HT-29 (cell line): ENCODE measurements at places on chromosomes 2 and 18.

DNA sequence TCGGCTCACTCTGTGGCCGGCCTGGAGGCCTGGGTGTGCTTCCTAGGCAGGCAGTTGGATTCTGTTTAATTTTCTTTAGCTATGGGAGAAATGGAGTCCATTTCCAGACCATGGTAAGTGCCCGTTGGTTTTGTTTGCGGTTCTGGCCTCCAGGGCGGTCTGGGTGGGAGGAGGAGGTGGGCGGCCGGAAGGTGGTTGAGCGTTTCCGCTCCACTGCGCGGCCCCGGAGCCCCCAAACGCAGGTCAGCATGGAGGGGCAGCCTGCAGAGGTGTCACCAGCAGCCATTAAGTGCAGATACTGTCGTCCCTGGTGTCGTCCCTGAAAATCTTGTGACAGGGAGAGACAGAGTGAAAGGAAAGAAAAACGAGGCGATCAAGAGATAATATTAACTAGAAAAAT is 303.9 kb downstream of the GBX2 start:
- no peak for DNase-seq

DNA sequence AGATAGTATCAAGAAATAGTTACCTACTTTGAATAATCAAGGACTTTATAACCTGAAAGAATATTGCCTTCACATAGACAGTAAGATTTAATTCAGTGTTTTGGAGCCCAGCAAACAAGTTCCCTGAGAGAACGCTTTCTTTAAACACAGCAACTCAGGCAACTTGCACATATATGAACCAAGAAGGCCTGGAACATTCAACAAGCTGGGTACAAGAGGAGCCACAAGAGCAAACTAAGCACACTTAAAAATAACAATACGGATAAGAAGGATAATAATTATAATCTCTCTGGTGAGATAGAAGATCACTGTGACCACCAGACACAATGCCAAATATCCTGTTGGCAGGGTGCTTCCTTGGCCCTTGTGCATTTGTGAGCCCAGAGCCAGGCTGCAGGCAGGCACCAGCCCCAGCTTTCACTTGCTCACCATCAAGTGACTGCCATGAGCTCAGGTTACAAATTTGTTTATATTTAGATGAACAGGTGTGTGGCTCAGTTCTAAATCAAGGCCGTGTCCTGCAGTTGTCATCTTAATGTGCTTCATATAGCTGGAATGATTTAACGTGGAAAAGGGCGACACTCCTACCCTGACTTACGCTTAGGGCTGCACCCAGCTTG is 446.6 kb downstream of the IRS1 start:
- DNase-seq: no peak

- DNase-seq: no peak
Observed at GRCh38 chr2:169081551-169081950, 12.2 kb downstream of the DHRS9 start.

DNA sequence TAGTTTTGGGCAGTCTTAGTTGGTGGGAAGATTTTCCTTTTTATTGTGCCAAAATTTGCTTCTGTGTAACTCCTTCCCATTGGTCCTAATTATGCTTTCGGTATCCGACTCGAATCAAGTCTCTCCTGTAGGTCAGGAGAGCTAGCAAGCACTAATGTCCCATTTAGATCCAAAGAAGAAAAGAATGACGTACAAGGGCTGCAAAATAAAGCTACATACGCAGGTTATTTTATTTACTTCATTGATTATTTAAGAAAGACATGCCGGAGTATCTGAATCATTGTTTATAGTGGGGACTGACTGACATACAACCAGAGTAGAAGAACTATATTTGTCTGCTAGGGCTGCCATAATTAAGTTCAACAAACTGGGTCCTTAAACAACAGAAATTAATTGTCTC is 648.5 kb downstream of the CPS1 start:
- DNase-seq: no peak

- DNase-seq: no peak
Observed at GRCh38 chr2:164458792-164459191, 162.5 kb downstream of the GRB14 start.

DNA sequence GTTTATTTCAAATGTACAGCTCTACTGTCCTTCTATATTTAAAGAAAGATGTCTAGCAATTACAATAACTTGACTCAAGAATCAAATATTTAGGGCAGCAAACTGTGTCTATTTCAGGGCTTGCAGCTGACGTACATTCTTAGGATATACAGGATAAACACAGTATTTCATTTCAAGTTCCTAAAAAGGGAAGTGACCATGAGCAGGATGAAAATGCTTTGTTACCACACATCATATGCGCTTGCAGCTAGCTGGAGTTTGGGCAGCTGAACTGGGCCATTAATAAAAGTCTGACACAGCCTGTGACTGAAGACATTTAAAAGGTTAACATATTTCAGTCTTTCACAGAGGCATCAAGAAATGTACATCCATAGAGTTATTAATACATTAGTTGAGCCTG is 264.6 kb upstream of the TRIB2 start:
- DNase-seq: no peak

- DNase-seq: peak; percentile 14
Observed at GRCh38 chr2:159612255-159612901, 4.0 kb downstream of the BAZ2B start.

DNA sequence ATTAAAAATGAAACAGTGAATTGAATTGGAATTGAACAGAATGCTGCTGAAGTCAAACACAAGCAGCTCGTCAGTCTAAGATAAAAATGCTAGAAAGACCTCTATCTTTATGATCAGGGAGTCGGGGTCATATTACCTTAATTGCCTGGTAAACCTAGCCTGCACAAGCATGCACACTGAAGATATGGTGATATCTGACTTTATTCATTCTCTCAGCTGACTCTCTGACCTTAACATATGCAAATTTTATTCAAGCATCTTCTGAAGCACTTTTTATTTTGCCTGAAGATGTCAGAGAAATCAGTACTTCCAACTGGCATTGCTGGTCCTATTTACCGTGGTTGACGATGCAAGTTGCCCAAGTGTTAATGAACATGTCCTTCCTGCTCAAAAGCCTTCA is 56.4 kb downstream of the DNER start:
- DNase-seq: no peak

- no peak for DNase-seq
Observed at GRCh38 chr18:9642799-9643462, 28.6 kb upstream of the PPP4R1 start.

GRCh38 chr2:100992262-100992661 is 9.8 kb upstream of the RPL31 start:
- no peak for DNase-seq

GRCh38 chr2:76415821-76416220 is 705.1 kb upstream of the GCFC2 start:
- DNase-seq: no peak

DNA sequence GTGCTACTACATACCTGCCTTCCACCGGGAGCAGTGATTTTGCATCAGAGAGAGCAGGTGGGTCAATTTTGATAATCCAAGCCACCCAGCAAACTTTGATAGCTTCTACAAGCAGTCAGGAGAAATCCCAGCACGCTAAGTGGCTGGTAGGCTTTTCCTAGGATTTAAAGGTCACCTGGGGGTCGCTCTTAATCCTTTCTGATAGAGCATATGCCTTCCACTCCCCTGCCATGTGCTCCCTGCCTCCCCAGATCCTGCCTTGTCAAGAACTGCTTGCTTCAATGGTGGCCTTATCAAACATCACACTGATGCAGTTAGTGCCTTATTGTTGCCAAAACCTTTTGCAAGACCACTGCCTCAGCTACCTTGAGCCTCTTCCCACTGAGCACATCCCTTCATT is 462.3 kb upstream of the MEX3C start:
- no peak for DNase-seq

GRCh38 chr2:127197475-127198385 is 22.4 kb downstream of the CYP27C1 start:
- peak; percentile 85 for DNase-seq

GRCh38 chr2:2769481-2770431 is 438.7 kb upstream of the MYT1L start:
- DNase-seq: no peak

DNA sequence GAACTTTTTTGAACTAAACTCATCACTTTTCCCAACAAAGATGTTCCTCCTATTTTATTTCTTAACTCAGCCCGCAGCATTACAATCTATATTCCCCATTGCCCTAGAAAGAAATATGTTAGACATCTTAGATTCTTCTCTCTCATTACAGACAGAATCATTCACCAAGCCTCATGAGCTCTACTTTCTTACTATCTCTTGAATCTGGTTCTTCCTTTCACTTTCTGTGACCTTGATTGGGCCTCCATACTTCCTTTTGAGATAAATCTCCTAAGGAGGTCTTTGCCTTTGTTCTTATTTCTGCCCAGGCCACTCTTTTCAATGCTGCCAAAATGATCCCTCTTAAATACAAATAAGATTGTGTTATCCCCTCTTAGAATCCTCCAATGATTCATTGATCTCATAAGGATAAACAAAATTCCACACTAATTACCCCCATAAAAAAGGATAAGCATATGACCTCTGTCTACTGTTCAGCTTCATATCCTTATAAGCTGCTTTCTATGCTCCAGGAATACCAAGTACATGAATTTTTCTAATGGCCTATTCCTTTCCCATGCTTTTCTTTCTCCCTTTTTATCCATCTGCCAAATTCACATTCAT is 400.0 kb downstream of the ARHGAP15 start:
- DNase-seq: no peak
